Stimulated activated CD8-positive, alpha-beta memory T cell treated with anti-CD3 and anti-CD28 coated beads, Interleukin-2, amount 100 ng/mL, for 1 hour (primary cell): ENCODE measurements at places on chromosomes 3 and 15.

DNA sequence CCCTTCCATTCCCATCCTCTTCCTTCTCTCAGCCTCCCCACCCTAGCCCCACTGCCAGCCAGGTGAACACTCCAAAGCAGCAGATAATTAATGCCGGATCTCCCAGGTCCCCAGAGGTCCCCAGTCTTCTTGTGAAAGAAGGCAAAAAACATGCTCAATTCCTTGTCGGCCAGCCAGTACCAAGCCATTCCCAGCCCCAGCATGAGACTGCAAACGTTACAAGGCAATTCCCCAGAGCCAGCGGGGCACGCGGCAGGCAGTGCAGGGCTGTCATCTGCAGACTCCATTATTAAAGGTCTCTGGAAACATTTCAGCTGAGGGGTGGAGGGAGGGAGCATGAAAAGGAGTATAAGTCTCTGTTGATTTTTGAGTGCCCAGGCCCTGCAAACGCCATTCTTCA is 117.8 kb downstream of the XXYLT1 start:
- DNase-seq = no peak

DNA sequence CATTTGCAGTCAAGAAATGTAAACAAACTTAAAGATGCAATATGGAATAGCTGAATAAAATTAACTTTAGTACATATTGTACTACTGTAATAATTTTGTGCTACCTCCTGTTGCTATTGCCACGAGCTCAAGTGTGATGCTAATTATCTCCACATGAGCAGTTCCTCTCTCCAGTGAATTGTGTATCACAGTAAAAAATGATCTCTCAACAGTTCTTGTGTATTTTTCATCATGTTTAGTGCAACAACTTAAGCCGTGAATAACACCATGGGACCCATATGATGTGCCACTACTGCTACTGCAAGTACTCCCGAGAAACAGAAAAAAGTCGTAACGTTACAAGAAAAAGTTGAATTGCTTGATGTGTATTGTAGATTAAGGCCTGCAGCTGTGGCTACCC is 12.4 kb downstream of the RIOX2 start:
- DNase-seq = no peak

GRCh38 chr3:190716961-190717360 is 145.5 kb downstream of the GMNC start:
- no peak for DNase-seq

GRCh38 chr3:150739877-150740645 is 22.9 kb downstream of the SIAH2 start:
- DNase-seq = no peak

GRCh38 chr3:149009732-149010131 is 18.4 kb downstream of the GYG1 start:
- no peak for DNase-seq
